ENCODE measurements at places on chromosomes 3 and 15.

DNA sequence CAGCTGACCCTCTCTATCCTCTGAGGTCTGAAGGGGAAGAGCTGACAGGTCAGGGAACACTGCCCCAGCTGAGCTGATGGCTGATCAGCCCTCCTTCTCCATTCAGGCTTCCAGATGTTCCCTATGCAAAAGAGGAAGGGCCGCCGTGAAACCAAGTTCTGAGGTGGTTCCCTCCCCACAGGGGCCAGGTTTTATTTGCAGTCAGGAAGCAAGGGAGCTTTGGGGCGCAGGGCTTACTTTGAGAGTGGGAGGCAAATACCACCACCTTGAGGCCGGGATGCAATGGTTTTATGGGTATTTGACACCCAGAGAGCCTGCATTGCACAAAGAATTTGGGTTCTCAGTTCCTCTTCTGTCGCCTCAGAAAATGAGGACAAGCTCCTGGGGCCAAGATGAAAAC lies 186.9 kb downstream of the ARRDC4 start:
- DNase-seq = no peak

DNA sequence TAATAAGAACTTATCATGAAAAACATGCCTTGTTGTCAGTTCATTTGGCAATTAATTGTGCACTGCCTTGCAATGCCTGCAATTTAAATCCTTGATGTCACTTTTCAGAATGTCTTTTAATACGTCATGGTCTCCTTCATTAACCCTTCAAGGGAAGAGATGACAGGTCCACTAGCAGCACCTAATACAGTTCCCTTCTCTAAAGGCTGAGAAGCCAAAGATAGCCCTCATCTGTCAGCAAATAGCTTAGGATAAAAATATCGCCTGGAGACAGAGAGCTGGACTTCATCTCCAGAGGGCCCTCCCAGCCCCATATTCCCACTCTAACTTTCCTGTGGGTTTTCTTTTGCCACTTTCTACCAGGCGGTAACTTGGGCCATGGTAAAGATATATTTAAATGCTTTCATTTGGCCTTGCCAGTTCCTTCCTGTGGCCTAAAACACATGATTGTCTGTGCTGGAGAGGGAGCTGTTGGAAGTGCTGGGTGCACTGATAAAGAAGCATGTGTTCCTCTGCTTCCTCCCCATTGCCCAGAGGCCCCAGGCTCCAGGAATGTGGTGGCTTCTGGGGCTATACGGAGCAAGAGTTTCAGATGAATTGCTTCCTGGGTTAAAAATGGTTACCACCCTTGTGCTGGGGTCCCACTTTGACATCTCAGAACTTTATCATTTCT lies 76.3 kb upstream of the UMPS start:
- peak; percentile 76 for DNase-seq

DNA sequence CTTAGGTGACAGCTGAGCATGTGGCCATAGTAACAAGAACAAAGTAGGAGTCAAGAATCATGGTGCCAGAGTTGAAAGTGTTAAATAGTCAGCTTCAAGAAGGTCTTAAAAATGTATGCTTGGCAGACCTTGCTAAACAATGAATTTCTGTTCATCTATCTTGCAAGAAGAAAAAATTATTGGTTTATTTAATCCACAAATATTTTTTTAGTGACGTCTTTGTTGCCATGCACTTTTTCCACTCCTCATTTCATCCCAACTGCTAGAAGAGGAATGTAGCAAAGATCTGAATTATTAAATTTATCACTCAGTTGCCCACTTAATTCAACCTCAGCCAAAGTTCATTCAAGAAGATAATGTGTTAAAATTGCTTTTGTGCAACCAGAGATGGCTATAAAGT lies 3.2 kb upstream of the SLC4A7 start:
- no peak for DNase-seq

- no peak for DNase-seq
These were observed 192.9 kb downstream of the RYR3 start for GRCh38 chr15:33503681-33504080.

DNA sequence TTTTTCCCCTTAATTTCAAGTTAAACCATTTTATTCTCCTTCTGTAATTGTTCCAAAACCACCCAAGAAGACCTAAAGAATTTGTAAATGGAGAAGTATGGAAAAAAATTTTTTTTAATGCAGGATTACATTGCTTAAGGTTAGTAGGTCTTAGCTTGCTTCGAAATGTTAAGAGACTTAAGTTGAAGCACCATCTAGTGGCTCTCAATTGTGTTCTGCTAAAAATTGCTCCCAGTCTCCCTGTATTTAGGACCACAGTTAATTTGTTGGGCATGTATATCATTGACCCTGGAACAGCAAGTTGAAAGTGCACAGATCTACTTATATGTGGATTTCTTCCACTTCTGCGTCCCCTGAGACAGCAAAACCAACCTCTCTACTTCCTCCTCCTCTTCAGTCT lies 32.4 kb downstream of the CD200R1L start:
- DNase-seq = peak; percentile 55

GRCh38 chr3:109356442-109357155 lies 19.3 kb upstream of the DPPA4 start:
- no peak for DNase-seq

DNA sequence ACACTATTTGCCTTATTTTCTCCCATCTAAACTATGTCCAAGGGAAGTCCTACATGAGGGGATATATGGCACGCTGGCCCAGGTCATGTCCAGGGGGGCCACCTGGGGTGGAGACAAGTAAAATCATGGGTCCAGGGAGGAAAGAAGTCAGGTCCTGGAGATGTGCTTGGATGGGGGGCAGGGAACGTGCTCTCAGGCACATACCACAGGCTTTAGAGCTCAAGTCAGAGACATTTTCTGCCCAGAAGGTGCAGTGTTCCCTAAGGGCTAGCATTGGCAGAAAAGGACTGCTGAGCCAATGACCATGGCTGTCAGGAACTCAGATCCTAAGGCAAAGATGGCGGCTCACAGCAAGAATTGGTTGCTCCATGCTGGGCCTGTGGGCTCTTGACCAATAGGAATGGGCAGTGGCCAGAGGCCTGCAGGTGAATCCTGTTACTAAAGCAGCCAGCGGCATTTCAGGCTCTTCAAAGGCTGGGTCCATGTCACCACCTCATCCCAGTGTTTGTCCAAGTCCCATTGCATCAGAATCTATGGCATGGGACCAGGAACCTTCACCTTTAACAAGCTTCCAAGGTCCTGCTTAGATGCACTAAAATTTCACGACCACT lies 175.0 kb downstream of the RPLP1 start:
- DNase-seq = no peak

GRCh38 chr3:25441234-25441856 lies 13.3 kb downstream of the RARB start:
- peak; percentile 10 for DNase-seq

DNA sequence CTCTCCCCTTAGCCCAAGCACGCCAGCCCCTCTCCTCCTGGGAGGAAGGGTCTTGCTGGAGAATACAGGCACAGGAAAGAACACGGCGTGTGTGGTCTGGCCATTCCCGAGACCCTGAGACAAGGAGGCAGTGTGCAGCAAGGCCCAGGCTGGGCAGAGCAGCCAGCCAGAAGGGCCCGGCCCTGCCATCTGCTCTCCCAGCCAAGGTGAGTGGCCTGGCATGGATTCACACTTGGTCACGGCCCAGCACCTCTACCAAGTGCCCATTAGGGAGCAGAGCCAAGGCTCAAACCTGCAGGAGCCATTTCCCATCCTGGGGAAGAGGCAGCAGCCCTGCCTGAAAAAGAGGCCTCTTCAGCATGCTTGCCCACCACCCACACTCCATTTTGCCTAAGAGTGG lies 28.6 kb downstream of the MEGF11 start:
- DNase-seq = no peak

- DNase-seq = peak; percentile 72
These were observed 7.4 kb downstream of the FAM3D start for GRCh38 chr3:58659051-58659675.

- peak; percentile 83 for DNase-seq
These were observed 461.5 kb upstream of the PPP2R3A start for GRCh38 chr3:135503760-135504686.

DNA sequence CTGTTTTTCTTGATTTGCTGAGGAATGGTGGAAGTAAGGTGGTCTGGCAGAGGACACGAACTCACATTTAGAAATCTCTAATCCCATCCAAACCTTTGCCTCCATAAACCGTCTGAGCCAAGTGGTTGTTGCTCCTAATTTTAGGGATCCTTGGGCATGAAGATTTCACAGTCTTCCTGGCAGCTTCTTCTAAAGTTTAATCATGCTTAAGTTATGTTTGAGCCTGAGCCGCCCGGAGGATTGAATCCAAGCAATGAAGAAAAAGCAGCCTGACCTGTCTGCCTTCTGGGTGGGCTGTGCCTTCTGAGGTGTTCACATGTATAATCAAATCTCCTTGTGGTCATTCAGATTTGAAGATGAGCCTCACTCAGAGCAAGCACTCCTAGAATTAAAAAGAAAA lies 249.0 kb downstream of the CD47 start:
- DNase-seq = no peak

GRCh38 chr15:67836134-67836455 lies 3.8 kb downstream of the RNU6-1 start:
- no peak for DNase-seq

DNA sequence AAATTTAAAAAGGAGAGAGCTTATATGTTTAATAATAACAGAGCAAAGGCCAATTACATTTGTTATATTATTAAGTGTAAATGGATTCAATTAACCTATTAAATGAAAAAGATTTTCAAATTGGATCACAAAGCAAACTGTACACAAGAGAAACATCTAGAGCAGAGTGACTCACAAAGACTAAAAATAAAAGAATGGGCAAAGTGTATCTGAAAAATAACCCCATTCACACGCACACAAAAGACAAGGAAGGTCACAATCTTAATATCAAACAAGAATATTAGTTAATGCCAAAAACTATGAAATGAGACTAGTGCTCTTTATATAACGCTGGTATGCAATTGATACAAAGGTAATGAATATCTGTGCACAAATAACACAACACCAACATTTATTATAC lies 65.7 kb downstream of the MOBP start:
- no peak for DNase-seq

GRCh38 chr3:15497964-15498363 lies 23.5 kb downstream of the COLQ start:
- no peak for DNase-seq

DNA sequence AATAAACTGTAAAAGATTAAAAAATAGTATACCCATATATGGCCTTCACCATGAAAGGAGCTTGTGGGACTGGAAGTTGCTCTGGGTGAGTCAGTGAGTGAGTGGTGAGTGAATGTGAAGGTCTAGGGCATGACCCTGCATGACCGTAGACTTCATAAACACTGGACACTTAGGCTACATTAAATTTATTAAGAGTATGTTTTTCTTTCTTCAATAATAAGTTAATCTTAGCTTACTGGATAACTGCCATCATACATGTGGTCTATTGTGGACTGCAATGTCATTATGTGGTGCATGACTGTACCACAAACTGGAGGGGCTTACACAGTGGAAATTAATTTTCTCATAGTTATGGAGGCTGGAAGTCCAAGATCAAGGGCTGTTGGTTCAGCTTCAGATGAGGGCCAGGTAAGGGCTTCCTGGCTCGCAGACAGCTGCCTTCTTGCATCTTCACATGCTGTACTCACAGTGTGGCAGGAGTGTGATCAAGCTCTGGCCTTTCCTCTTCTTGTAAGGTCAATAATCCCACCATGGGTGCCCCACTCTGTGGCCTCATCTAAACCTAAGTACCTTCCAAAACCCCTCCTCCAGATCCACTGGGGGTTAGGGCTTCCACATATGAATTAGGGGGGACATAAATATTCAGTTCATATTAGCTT lies 40.8 kb upstream of the PRR23E start:
- no peak for DNase-seq

DNA sequence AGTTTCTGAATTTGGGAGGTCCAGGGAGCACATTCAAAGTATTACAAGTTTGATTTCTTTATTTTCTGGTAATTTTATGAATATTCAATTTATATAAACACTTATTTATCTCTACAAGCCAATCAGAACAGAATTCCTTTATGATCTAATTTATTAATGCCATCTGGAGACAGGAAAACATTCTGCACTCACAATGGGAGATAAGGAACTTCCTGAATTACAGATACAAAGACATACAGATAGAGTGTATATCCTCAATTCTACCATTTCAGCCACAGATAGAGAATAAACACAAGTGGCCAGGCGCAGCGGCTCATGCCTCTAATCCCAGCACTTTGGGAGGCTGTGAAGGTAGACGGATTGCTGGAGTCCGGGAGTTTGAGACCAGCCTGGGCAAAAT lies 86.0 kb downstream of the IQCH start:
- DNase-seq = no peak

- DNase-seq = no peak
These were observed 2.4 kb downstream of the UROC1 start for GRCh38 chr3:126515066-126515706.

GRCh38 chr3:114274929-114275328 lies 18.9 kb upstream of the TIGIT start:
- no peak for DNase-seq

GRCh38 chr3:141846050-141846433 lies 30.4 kb upstream of the ATP1B3 start:
- no peak for DNase-seq

DNA sequence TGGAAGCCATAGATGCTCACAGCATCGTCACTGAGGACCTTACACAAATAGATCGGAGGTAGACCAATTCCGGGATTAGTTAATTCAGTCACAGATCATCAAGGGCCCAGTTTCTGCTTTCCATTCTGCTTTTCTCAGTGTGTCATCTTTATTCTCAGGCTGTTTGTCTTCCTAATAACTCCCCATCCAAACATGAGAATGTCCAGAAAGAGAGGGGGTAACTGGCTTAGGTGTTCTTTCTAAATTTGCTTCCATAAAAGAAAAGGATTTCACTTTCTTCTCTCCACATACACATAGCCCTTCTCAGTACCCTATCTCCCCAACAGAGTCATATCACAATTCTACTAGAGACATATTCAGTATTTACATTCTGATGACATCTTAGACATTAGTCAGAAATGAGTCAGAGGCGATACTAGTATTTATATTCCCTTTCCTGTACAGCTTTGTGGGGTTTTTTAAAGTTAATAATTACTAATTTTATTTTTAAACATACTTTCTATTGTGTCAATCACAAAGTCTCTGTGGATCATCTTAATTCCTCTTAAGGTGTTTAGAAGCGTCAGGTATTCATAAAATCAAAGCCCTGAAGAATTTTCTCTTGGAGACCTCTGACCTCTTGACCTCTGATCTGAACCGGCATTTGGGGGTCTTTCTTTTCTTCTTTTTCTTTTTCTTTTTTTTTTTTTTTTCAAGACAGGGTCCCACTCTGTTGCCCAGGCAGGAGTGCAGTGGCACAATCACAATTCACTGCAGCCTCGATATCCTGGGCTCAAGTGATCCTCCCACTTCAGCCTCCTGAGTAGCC lies 24.3 kb upstream of the IL12A start:
- no peak for DNase-seq

DNA sequence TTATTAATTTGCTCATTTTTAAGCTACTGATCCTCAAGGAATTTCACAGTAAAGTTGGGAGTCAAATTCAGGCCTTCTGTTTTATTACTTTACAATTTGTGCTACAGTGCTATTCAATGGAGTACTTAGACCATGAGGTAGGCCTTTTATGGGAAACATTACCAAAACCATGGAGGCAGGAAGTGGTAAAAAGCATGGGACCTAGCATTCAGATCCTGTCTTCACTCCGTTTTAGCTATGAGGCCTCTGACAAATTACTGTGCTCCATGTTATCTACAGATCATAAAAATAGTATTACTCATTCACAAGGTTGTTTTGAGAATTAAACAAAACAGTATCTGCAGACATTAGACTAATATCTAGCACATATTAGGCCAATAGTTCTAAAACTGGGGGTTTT lies 140.6 kb upstream of the SLITRK3 start:
- peak; percentile 37 for DNase-seq

Data from SK-MEL-5 (cell line).